Small intestine (tissue), 16 donors: ENCODE measurements at places on chromosomes 5 and 9. TPM values are rescaled to one million over a fixed set of nuclear protein-coding genes. Genes with fewer than 3 reads are reported as not detected.

The MAMDC2 gene
- 13.0 TPM for polyA plus RNA-seq

DNA sequence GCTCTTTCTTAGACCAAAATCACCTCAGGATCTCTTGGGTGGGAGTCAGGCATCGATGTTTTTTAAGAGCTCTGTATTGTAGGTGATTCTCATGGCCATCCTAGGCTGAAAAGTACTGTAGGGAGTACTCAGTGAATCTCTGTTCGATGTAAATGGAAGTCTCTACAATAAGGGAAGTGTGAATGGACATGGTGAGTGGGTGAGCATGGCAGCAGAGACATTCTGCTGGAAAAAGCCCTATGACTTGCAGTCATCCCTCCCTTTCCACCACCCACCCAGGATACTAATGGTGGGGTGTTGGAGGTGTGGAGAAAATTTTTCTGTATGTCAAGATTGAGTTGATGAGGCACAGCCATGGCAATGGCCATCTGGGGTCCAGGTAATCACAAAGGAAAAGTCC, 30.9 kb downstream of the ZNF366 start:
- DNase-seq, result no peak
- H3K27me3 ChIP-seq, result no peaks in the 10 kb centered on the region
- no peaks in the 10 kb centered on the region for H3K4me1 ChIP-seq
- no peaks in the 10 kb centered on the region for H3K36me3 ChIP-seq
- no peak overlapping the region for H3K27ac ChIP-seq

The PCA3 gene
- polyA plus RNA-seq, result not detected

DNA sequence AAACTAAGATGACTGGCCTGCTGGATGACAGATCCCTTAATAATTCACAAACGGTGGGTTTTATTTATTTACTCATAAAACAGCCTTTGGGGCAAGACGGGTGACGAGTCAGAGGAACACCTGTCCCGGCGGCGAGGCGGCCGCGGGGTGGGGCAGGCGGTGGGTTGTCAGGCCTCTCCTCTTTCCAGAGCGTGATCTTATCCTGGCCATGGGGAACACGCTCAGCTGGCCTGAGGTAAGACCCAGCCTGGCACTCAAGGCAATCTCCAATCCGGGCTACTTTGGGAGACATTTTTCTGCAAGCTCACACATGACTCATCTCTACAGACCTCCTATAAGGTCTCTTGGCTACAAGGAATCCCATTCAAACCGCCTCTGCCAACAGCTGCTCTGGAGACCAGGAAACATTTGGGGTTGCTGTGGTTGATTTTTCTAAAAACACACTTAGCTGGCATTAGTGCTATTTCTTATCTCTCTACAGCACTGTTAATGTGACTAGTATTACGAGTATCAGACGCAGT, 6.3 kb downstream of the RAPGEF1 start:
- no peaks in the 10 kb centered on the region for H3K36me3 ChIP-seq
- no peak overlapping the region for H3K4me3 ChIP-seq
- H3K27me3 ChIP-seq, result no peaks in the 10 kb centered on the region
- peak; percentile 60 for DNase-seq

GRCh38 chr5:119284031-119284430, 71.8 kb upstream of the TNFAIP8 start:
- H3K36me3 ChIP-seq, result no peaks in the 10 kb centered on the region
- H3K27me3 ChIP-seq, result no peaks in the 10 kb centered on the region
- no peak overlapping the region for H3K4me3 ChIP-seq
- H3K4me1 ChIP-seq, result no peaks in the 10 kb centered on the region

The NR6A1 gene
- 2.3 TPM for polyA plus RNA-seq

- H3K4me3 ChIP-seq, result no peak overlapping the region
- no peak overlapping the region for H3K27ac ChIP-seq
- no peaks in the 10 kb centered on the region for H3K4me1 ChIP-seq
- peak; percentile 32 for DNase-seq
- no peaks in the 10 kb centered on the region for H3K27me3 ChIP-seq
- peaks cover 19% of the 10 kb centered on the region for H3K36me3 ChIP-seq
These were observed 37.1 kb upstream of the RAPGEF6 start for GRCh38 chr5:131671994-131672655.

The DIMT1 gene
- 17.1 TPM for polyA plus RNA-seq

DNA sequence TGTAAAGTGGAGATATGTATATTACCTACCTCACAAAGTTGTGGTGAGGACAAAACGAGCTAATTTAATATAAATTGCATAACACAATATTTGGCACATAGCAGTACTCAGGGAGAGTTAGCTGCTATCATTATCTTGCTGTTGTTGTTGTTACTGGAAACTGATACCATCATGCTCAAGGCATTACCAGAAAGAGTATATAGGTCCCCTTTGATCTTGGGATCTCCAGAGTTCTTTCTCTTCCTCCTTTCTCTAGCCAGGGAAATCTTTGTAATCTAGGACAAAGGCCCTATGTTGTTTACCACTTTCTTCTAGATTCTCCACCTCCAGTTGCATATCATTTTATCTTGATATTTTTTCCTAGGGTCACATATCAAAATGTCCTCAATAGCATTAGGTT, 114.8 kb upstream of the RASA1 start:
- no peaks in the 10 kb centered on the region for H3K4me1 ChIP-seq
- H3K36me3 ChIP-seq, result no peaks in the 10 kb centered on the region

GRCh38 chr9:91937727-91938126, 12.3 kb downstream of the ROR2 start:
- H3K27me3 ChIP-seq, result no peaks in the 10 kb centered on the region
- H3K4me1 ChIP-seq, result no peaks in the 10 kb centered on the region
- no peak overlapping the region for H3K4me3 ChIP-seq

DNA sequence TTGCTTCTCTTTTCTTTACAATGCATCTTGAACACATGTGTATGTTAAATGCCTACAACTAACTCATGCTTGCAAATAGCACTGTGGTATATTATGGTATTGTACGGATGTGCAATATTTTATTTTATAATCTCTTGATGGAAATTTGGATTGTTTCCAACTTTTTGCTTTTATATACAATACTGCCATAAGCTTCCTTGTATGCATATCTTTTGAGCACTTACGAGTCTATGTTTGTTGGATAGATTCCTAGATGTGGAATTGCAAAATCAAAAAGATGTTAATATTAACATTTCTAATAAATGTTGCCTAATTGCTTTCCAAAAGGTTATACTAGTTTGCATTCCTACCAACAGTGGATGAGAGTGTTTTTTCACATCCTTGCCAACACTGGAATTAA, 3.4 kb upstream of the GALNT12 start:
- H3K27ac ChIP-seq, result no peak overlapping the region
- no peaks in the 10 kb centered on the region for H3K27me3 ChIP-seq
- H3K4me1 ChIP-seq, result peaks cover 13% of the 10 kb centered on the region
- DNase-seq, result no peak
- no peak overlapping the region for H3K4me3 ChIP-seq

The MYOT gene
- polyA plus RNA-seq, result 7.0 TPM

GRCh38 chr9:126809068-126809467, 4.2 kb downstream of the ZBTB43 start:
- no peak for DNase-seq
- H3K27me3 ChIP-seq, result no peaks in the 10 kb centered on the region
- H3K4me3 ChIP-seq, result no peak overlapping the region
- peaks cover 25% of the 10 kb centered on the region for H3K36me3 ChIP-seq
- H3K27ac ChIP-seq, result no peak overlapping the region
- H3K4me1 ChIP-seq, result no peaks in the 10 kb centered on the region

- no peaks in the 10 kb centered on the region for H3K27me3 ChIP-seq
- DNase-seq, result no peak
- H3K4me3 ChIP-seq, result no peak overlapping the region
- H3K36me3 ChIP-seq, result no peaks in the 10 kb centered on the region
These were observed 234.8 kb downstream of the AUH start for GRCh38 chr9:91126761-91127445.

DNA sequence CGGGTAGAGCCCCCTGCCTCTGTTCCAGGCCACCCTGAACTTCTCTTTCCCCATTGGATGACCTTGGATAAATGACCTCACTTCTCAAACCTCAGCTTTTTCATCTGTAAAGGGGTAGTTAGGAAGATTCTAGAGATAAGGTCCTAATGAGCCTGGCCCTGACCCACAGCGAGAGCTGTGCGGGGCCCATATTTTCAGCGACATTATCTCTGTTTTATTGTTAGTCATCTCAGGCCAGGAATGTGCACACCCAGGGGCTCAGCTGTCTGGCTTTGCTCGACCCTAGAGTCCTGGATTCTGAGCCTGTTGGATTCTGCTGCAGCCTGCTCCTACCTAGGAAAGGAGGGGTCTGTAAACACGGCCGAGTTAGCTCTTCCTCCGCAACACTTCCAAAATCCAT, 81.2 kb upstream of the LMX1B start:
- no peaks in the 10 kb centered on the region for H3K36me3 ChIP-seq
- no peak overlapping the region for H3K27ac ChIP-seq
- no peaks in the 10 kb centered on the region for H3K27me3 ChIP-seq
- H3K4me1 ChIP-seq, result no peaks in the 10 kb centered on the region
